ENCODE measurements at places on chromosomes 7 and 10.

GRCh38 chr7:41536122-41536872 is 166.6 kb downstream of the INHBA start:
- peak; percentile 92 for ATAC-seq

DNA sequence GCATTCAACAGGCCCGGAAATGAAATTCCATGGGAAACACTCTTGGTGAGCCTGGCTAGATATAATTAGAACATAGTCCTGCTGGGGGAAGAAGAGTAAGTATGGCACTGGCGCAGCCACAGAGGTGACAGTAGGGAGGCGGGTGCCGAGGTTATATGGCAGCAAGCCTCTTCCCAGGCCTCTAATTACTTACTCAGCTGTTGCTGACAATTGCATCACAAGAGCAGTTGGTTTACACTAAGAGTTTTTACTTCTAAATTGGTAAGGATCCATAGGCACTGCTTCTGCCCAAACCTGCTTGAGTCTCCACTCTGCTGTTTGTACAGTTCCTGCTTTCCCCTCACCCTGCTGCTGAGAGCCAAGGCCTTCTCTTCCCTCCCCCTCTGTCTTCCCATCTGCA is 93.3 kb upstream of the DUSP5 start:
- ATAC-seq: peak; percentile 33

DNA sequence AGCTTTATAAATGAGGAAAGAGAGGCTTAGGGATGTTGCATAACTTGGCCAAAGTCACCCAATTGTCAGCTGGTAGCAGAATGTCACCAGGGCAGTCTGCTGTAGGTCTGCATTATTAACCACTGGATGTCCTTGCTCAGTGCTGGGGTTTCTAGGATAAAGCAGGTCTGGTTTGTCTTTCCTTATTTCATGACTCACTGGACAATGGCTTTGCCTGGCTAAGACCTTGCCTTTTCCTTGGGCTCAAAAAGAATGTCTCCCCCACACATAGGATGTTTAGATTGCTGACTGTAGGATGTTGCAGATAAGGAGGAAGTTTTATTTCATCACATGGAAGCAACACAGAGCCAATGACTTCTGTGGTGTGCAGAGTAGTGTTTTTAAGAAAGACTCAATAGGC is 29.4 kb downstream of the WDFY4 start:
- ATAC-seq: no peak

DNA sequence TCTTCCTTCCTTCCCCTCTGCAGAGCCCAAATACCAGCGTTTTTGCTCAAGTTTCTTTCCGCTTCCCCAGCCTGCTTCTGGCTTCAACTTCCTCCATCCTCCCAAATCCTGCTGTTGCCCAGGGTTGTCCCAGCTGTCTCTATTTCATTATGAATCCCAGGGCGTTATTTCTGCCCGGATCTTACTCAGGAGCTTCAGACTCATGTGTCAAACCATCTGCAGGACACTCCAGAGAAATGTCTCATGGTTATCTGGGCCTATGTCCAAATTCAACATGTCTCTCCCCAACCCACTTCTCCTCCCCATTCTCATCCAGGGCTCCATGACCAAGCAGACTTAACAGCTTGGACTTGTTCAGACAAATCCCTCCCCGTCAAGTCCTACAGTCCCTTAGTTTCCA is 15.6 kb downstream of the ARHGAP22 start:
- ATAC-seq: no peak

DNA sequence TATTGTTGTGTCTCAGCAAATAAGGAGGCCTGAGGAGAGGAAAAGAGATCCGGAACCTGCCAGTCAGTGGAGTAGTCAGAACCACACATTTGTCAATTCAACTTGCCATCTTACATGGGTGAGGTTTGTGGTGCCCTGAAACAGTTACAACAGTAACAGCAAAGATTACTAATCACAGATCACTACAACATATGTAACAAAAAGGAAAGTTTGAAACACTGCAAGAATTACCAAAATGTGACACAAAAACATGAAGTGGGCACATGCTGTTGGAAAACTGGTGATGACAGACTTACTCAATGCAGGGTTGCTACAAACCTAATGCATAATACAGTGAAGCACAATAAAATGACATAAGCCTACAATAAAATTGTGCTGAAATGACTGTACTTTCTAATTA is 89.4 kb downstream of the LRRN3 start:
- no peak for ATAC-seq

- no peak for ATAC-seq
These were observed 15.3 kb upstream of the LRRC61 start for GRCh38 chr7:150307904-150308303.

GRCh38 chr7:111363099-111363498 is 199.2 kb downstream of the IMMP2L start:
- ATAC-seq: no peak

GRCh38 chr7:114889646-114890285 is 32.1 kb upstream of the MDFIC start:
- ATAC-seq: peak; percentile 97

DNA sequence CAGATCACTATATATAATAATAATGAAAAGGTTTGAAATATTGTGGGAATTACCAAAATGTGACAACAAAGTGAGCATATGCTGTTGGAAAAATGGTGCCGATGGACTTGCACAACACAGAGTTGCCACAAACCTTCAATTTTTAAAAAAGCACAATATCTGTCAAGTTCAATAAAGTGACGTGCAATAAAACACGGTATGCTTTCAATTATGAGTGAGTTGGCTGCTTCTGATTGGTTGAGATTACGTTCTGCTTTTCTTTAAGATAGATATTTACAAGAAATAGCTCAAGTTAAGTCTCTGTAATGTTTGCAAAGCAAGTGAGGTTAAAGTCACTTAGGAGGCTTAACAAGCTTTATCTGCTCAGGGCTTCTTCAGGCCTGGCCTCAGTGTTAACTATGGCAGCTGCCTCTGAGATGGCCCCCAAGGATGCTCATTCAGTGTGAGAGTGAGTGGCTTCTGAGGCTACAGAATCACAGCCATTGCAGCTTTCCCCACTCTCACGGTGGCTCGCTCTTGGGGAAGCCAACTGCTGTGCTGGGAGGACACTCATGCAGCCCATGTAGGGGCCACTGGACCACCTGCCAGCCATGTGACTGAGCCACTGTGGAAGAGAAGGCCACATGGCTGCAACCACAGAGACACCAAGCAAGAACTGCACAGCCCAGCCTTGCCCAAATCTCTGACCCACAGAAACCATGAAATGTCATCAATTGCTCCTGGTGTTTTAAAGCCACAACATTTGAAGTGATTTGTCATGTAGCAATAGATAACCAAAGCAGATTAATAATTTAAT is 78.3 kb upstream of the TMEM72 start:
- ATAC-seq: no peak

GRCh38 chr10:21604651-21605050 is 70.6 kb downstream of the MLLT10 start:
- ATAC-seq: no peak

GRCh38 chr10:33365871-33366411 is 31.5 kb upstream of the NRP1 start:
- no peak for ATAC-seq

- no peak for ATAC-seq
These were observed 776 bp upstream of the CALML3 start for GRCh38 chr10:5523796-5524574.

- ATAC-seq: no peak
These were observed 215.9 kb downstream of the GPR158 start for GRCh38 chr10:25390733-25391132.

DNA sequence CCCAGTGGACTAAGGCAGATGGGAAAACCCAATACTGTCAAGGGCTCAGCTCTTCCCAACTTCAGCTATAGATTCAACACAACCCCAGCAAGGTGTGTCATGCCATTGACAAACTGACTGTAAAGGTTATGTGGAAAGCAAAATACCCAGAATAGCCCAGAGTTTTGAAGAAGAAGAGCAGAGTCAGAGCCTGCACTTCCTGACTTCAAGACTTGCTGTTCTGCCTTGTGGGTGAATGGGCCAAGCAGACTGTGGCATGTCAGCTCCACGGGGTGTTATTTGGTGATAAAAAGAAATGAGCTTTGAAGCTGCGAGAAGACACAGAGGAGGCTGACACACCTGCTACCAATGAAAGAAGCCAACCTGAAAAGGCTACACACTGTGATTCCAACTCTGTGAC is 89.7 kb downstream of the NKX6-2 start:
- ATAC-seq: no peak

DNA sequence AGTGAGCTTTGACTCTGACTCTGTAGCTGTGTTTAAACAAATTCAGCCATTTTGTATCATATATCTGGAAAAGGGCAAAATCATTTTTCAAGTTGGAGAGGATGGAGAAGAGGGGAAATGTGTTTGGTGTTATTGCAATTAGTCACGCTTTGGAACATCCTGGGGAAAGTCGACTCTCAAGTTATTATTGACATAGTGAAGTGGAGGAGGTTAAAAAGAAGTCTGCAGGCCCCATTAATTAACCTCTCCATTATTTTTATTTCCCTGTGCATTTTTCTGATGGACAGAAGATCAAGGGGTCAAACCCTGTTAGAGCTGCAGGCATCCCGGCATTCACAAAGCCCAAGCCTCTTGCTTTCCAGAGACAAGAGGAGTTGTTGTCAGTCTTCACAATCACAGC is 132.6 kb downstream of the TEX36 start:
- no peak for ATAC-seq

- ATAC-seq: peak; percentile 12
These were observed 29.3 kb upstream of the FOXL3 start for GRCh38 chr7:260441-261281.

DNA sequence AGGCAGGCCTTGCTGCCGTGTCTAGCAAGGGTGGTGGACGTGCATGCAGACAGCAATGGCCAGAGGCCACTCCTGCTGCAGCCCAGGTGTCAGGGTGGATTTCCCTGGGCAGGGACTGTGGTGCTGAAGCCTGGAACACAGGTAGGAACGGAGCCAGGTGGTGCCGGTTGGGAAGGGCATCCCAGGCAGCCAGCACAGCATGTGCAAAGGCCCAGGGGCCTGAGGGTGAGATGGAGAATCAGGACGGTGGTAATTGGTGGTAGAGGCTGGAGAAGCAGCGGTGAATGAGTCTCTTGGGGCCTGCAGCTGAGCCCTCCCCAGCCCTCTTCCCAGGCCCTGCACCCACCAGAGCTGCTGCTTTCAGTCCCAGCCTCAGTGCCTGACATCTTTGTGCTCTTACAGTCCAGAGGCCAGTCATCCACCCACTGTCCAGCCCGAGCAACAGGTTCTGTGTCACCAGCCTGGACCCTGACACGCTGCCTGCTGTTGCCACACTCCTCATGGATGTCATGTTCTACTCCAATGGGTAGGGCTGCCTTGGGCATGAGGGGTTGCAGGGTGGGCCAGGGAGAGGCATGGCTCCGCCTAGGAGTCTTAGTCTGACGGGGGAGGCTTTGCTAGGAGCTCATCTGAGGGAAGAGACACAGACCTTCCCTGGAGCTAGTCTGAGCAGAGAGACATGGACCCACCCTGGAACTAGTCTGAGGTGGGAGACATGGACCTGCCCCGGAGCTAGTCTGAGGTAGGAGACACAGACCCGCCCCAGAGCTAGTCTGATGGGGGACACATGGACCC is 54.3 kb downstream of the CASTOR2 start:
- no peak for ATAC-seq

- peak; percentile 44 for ATAC-seq
These were observed 107.8 kb downstream of the HECW1 start for GRCh38 chr7:43220250-43220649.

- ATAC-seq: no peak
These were observed 144.4 kb downstream of the ARID5B start for GRCh38 chr10:62045765-62046521.

GRCh38 chr10:28496481-28496961 is 36.4 kb upstream of the WAC start:
- ATAC-seq: no peak

DNA sequence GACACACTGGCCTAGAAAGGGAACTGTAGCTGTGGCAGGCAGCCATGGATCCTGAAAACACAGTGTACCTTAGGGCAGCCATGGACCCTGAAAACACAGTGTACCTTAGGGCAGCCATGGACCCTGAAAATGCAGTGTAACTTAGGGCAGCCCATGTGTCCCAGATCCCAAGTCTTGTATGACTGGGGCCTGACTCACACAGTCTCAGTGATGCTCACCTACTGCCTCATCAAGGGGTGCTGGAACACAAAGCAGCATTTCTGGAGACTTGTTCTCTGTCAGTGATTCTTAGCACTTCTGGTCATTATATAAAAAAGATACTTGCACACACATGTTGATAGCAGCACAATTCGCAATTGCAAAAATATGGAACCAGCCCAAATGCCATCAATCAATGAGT is 70.2 kb upstream of the LAMB4 start:
- no peak for ATAC-seq

DNA sequence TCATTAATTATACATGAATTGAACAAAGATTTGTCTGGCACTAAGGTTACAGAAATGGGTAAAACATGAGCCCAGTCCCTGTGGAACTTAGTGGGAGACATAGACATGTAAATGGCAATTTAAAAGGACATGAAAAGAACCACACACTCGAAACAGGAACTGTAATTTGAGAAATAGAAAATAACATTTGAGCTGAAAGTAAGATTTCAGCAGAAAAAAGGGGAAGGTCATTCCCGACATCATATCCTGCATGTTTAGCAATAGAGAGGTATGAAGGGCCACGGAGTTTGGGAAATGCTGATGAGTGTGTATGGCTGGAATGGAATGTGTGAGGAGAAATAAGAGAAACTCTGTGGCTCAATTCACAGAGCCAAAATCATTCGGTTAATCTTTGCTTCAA is 175.4 kb upstream of the AHR start:
- no peak for ATAC-seq

DNA sequence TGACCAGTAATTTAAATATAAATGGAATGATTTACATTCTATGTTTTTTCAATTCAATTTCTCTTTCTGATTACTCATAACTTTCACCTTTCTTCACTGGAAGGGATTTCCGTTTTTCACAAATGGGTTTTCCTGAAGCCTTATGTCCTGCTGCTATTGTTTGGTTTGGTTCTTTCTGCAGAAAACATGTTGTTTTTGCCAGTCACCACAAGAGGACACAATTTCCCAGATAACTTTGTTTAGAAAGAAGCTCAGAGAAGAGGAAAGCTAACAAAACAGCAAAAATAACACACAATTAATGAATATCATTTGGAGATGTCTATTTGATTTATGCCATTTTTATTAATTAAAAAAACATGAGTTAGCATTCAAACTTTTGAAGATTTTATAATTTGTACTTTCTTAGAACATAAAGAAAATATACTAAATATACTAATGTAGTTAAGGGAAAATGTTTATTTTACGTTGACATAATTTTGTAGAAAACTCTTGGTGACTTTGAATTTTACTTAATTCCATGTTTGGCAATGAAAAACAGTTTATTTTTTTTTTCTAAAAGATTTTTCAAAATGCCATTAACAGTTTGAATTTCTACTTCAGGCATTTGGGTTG is 4.6 kb upstream of the TWIST1 start:
- ATAC-seq: no peak

- no peak for ATAC-seq
These were observed 3.2 kb upstream of the NCOA4 start for GRCh38 chr10:46033602-46034011.

GRCh38 chr10:76035206-76036110 is 604.0 kb downstream of the LRMDA start:
- peak; percentile 71 for ATAC-seq

Data from motor neuron (in vitro differentiated cells).